CD4-positive, alpha-beta T cell (primary cell): ENCODE measurements at places on chromosomes 7 and 10.

- no peak for DNase-seq
These were observed 19.2 kb downstream of the BTBD16 start for GRCh38 chr10:122290334-122290733.

DNA sequence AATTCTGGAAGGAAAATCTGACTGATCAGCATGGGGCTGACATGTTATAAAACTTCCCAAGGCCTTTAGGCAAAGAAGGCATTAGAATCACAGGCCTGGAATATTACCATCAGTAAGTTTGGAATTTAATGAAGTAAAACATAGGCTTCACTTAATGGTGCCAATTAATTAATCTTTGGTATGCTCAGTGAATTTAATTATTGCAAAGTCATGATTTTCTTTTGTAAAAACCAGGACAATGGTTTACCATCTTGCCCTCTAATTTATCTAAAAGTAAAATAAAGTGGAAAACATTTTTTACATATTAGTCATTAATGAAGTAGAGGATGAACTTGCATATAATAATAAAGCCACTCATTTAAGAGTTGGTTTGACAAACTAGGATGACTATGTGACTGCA lies 220.3 kb downstream of the SEC23IP start:
- DNase-seq: no peak

DNA sequence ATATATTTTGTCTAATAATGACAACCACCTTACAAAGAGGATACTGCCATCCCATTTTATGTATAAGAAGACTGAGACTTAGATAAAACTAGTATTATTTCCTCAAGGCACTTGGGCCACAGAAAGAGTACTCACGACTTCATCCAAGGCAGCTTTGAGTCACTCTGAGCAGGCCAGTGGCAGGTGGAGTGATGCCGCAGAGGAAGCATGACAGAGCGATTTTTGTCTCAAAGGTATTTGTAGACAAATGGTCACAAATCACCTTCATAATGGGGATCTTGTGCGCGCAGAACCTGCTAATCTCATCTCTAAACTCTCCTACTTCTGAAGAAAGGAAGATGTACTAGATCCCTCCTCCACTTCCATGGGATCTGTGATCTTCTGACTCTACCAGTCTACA lies 113.2 kb upstream of the NAMPT start:
- DNase-seq: no peak

- DNase-seq: no peak
These were observed 155.6 kb upstream of the SEMA3C start for GRCh38 chr7:81074406-81074805.

GRCh38 chr7:95330961-95331337 lies 6.6 kb upstream of the PON1 start:
- no peak for DNase-seq

GRCh38 chr7:73555411-73555982 lies 2.0 kb downstream of the BCL7B start:
- DNase-seq: no peak

DNA sequence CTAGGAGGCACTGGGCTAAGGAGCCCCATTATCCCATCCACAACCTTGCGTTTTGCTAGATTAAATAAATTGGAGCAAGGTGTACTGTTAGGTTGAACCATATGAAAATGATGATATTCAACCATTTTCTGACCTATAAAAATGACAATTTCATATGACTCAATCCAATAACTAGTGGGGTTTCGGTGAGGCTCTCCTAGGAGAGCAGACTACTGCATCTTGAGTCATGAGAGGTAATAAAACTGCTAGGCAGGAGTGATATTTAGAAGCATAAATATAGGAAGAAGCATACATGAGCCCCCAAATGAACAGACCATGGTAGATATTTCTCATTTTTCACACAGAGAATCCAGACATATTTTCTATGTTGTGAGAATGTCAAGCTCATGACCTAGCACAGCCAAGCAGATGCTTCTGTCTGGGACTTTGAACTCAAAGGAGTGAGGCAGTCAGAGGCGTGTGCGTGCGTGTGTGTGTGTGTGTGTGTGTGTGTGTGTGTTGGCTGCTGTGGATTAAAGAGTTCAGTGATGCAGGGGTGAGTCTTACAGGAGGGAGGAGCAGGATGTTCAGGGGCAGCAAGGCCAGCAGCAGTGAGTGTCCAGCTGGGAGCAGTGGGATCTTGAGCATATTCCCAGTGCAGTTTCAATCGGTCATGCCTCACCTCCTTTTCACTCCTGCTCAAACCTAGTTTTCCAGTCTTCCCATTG lies 17.8 kb upstream of the WDR11 start:
- no peak for DNase-seq

DNA sequence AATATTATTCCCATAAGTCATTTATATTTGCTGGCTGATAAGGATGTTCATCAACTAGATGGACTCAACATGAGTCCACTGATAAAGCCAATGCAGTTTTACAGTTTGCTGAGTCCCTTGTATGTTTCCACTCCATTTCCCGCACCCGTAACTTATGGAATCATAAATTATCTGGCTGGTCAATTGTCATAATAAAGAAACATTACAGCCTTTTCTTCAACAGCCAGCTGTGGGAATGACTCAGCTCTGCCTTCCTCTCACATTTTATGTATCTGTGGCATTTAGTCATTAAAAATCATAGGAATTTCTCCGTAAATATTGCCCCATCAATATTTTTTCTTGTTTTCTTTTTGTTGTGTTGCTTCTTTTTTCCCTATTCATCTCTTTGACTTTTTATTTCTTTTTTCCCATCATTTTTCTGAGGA lies 22.3 kb upstream of the TMEM26 start:
- DNase-seq: no peak
